Stimulated activated CD8-positive, alpha-beta memory T cell treated with anti-CD3 and anti-CD28 coated beads, Interleukin-15, amount 100 ng/mL, for 4 hours (primary cell): ENCODE measurements at places on chromosomes 13 and 19.

GRCh38 chr19:4083677-4084546, 17.2 kb upstream of the ZBTB7A start:
- no peak for DNase-seq

DNA sequence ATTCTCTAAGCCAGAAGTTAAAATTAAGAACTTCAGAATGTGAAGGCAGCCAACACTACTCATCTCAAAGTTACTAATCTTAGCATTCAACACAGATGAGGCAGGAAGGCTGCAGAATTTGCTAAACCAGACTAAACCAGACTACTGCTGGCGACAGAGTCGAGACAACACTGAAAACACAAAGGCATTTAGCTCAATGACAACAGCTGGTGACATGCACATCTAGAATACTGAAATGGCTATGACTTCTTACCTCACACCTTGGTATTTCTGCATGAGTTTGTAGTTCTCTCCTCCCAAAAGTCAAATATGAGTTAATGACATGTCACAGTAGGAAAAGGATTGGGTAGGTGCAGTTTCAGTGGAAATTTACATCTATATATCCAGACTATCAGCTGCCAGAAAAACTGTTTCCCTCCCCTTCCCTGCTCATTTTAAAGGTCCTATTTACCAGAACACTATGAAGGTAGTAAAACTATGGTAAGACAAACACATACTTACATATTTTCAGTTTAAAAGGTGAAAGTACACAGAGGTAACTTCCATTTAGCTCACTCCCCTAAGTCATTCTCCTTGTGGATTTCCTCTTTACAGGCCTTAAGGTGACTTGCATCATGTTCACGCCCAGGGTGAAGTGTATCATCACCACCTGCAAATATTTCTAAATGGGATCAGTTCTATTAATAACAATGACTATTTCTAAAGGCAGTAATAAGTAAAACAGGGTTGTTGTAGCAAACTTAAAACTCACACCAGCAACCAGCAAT, 21.4 kb downstream of the FOXO1 start:
- no peak for DNase-seq

DNA sequence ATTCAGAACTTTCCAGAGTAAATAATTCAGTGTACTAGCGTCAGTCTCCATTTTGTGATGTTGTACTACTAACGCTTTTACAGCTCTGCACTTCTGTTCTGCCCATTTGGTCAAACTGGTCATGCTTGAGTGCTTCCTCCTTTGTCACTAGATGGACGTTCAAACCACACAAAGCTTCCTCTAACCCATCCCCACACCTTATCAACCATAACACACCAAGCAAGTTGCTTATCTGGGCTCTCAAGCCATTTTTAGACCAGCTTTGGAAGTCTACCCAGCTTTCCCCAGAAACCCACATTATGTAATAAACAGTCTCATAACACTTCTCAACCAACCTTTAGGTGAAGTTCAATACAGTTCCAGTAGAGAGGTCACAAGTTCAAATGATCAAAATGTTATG, 2.3 kb upstream of the ZNF347 start:
- no peak for DNase-seq

- no peak for DNase-seq
These were observed 1.4 kb downstream of the MAG start for GRCh38 chr19:35293363-35293739.

GRCh38 chr13:28047757-28048388, 52.5 kb downstream of the FLT3 start:
- DNase-seq, result no peak

DNA sequence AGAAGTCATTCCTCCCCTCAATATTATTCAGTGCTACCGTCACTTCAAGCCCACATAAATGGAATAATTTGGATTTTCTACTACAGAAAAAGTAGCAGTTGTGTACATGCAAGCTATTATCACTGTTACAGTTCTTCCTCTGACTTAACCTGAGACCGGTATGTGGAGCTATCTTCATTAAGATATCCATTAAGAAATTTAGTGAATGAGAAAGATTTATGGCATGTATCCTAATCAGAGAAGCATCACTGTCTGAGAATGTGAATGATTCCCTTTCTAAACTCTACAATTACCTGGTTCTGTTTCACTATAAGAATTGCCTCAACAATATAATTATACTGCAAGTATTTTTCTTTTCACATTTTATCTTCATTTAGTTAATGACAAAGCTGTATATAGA, 278.7 kb downstream of the KLF5 start:
- no peak for DNase-seq

DNA sequence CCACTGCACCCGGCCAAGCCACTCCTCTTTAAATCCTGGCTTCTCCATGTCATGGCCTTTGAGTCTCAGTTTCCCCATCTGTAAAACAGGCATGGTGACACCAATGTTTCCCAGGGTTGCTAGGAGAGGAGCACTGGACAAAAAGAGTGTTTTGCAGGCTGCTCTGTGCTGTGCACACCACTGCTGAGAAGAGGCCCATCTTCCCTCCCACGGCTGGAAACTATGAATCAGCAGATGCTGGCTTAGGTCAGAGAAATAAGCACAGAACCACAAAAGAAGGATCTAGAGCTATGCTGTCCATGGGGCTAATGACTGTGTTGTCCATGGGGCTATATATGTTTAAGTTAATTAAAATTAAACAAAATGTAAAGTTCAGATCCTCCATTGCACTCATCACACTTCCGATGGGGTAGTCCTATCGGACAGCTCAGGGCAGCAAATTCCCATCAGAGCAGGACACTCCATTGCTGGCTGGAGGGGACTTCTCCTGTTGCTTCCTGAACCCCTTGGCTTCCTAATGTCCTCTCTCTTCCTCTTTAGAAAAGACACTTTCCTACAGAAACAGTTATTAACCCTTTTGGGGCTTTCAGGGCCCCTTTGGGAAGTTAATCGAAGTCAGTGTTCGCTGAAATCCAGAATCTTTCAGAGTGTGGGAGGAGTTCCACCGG, 37.1 kb downstream of the TSHZ3 start:
- DNase-seq, result no peak

GRCh38 chr19:57068921-57069697, 50.7 kb upstream of the USP29 start:
- DNase-seq, result no peak

- no peak for DNase-seq
These were observed 3.8 kb downstream of the RNF126 start for GRCh38 chr19:658916-659839.

- no peak for DNase-seq
These were observed 35.8 kb upstream of the MEDAG start for GRCh38 chr13:30870049-30870884.

DNA sequence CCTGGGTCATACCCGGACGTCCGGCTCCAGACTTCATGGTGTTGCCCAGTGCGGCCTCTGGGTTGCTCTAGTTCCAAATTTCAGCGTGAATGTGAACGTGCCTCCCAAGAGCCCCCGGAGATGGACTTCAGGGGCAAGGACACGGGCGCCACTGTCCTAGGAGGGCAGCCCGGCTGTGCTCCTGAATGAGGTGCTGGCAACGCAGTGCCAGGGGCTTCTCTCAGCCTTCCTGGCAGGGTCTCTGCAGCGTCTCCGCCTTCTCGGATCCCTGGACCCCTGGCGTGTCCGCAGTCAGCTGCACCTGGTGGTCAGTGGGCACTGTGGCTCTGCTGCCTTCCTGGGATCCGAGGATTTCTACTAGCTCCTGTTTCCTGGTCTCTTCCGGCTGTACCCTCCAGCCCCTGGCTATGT, 101.7 kb upstream of the MCF2L start:
- DNase-seq, result no peak

- no peak for DNase-seq
These were observed 36.9 kb downstream of the RGCC start for GRCh38 chr13:41494202-41494601.

DNA sequence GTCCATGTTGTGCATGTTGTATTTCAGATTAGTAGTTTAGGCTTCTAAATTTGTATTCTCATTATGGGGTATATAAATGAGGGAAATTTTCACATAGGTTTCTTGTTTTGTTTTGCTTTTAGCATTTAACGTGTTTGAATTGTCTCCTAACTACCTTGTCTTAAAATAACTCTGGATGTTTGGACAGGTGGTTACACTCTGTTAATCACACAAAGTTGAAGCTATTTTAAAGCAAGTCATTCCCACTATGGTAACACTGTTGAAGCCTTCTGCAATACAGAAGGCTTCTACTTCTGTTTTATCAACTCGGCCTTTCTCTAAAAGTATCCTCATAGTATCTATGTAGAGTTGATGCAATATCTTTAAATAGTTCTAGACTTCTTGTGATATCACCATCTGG, 245.3 kb upstream of the HTR2A start:
- DNase-seq, result no peak

DNA sequence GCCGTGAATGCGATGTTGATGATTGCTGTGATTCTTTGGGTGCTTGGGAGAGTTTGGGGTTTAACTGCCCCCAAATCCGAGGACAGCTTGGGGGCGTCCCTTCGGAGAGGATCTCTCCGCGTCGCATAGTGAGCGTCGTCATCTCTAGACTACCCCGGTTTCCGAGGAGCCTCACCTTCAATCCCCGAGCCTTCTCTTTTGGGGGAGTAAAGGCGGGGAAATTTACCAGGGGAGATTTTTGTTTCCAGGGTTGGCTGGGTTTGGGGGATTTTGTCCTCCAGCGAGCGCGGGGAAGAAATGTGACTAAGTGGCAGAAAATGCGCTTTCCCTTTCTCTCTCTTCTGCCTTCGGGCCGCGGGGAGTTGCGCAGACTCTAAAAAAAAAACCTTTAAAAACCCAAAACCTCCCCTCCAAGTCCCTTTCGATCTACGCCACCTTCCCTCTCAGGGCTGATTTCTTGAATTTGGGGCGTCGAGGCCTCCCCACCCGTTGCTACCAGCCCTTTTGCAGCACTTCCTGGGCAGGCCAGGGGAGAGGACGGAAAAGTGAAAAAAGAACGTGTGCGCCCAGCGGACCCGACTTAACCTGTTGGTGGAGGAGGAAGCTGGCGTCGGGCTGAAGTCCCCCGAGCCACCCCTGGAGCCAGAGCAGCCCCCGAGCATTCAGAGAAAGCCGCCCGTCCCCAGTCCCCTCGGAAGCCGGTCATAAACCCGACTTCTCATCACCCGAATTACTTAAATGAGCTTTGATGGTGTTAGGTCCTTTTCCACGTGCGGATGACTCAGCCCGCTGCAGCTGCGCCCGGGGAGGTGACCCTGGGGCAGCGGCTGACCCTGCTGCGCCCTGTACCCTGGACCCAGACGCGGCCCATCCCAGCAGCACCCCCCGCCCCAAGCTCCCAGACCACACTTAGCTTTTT, 17.7 kb downstream of the NFIX start:
- DNase-seq, result no peak
